ENCODE measurements at places on chromosomes 11 and 22.

DNA sequence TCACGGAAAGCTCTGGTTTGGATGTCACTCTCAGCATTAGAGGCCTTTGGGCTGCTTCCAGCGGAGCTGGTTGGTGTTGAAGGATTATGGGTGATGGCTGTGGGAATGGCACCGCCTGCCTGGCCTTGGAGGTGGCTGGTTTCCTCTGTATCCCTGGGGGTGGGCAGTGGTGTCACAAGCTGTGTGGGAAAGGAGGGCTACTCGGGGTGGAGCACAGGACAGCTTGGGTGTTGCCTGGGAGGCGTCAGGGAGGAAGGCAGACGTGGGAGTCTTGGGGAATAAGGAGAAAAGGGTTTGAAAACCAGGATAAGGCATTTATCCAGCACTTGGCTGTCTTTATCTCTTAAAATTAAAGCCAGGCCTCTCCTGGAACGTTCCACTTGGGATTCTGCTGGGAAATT, 71.8 kb downstream of the ADAMTS15 start:
- peak; percentile 41 for DNase-seq

DNA sequence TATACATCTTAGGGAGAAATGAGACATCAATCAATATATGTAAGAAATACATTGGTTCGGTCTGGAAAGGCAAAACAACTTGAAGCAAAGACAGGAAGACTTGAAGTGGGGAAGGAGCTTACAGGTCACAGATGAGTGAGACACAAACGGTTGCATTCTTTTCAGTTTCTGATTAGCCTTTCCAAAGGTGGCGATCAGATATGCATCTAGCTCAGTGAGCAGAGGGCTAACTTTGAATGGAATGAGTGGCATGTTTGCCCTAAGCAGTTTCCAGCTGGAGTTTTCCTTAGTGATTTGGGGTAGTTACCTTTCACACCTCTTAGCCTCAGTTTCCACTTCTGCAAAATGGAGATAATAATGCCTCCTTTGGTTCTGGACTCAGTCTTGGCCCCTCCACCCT, 15.8 kb downstream of the LHFPL7 start:
- no peak for DNase-seq

GRCh38 chr11:119361056-119361787, 14.7 kb upstream of the MFRP start:
- peak; percentile 63 for DNase-seq

- no peak for DNase-seq
Measured at GRCh38 chr11:123742724-123743120, 1.3 kb upstream of the ZNF202 start.

- DNase-seq: peak; percentile 44
Measured at GRCh38 chr22:18968011-18968749, 32.1 kb upstream of the PRODH start.

DNA sequence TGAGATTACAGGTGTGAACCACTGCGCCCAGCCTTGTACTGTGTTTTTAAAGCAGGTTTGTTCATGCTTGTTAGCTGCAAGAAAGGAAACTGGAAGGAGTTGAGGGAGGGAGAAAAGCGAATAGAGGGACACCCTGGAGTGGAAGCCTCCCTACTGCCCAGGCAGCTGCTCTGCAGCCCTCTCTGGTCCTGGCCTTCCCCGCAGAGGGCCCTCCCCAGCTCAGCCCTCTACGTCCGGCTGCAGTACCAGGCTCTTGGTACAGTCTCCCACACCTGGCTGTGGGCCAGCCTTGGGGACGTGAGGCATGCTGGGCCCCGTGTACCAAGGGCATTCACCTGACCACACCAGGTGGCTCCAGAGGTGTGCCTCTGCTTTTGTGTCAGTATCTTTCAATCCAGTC, 70.8 kb downstream of the MED15 start:
- DNase-seq: no peak

DNA sequence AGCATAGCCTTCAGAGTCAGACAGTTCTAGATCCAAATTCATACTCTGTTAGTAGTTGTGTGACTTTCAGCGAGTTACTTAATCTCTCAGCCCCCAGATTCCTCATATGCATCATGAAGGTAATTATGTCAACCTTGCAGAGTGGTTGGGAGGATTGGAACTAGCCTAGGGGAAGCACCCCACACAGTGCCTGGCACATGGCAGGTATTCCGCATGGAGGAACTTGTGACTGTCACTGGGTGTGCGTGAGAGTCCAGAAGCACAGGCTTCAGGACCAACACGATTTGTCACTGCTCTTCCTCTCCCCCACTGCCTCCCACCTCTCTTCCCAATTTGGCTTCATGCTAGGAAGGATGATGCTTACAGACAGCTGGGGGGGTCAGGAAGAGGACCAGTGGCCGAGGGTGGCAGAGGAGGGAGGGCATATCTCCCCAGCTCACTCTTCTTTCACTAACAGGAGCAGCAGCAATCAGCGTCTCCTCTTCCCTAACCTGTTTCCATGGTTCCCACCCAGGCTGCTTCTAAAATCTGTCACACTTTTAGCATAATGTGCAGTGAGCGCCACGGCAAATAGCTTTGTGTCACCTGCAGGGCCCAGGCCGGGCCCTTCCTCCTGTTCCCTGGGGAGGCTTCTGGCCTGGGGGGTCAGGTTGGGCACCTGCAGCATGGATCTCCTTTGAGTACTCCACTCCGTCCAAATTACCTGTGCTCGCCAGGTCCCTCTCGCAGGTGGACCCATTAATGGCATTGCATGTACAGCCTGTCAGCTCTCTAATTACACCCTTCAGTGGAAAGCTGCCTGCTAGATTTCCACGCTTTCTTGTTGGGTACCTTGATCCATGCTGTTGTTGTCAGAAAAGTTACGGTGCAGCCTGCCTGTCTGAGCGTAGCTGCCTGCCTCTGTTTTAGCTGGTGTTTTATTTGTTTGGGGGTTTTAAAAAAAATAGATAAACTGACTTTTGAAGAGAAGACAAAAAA, 400.4 kb downstream of the NXPE2 start:
- no peak for DNase-seq

DNA sequence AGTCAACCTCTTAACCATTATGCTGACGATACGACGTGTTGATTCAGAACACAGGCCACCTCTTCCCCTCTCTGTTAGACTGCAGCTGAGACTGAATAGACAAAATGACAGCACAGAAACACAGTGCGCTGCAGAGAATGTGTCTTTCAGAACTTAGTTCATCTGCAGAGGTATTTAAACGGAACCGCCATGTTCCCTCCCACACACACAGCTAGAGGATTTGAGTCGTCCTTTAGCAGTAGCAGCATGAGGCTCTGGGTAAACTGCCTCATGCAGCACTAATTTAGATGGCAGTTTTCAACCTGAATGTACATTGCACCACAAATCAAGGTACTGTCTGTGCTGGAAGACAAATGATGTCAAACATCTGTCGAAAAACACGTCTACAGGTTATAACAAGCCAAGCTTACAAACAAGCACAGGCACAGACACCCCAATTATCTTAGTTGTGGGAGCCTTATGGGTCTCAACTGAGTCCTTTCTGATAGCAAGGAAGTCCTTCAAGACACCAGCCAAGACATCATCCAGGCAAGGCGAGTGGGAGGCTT, 76.6 kb upstream of the LRRC4C start:
- no peak for DNase-seq

DNA sequence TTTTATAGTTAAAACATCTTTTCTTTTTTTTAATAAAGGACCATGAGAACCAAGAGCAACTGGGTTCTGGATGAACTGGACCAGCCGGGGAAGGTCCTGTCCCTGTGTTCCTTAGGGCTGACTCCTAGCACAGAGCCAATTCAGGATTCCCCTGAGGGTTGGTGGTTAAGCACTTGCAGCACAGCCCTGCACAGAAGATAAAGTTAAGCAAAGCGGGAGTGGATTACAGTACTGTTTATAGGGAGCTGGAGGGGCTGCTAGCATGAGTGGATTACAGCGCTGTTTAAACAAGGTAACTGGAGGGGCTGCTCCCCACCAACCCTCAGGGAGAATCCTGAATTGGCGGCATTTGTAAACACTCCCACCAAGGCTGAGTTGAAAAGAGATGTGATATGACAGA, 90.6 kb downstream of the CELSR1 start:
- DNase-seq: no peak

GRCh38 chr11:35407041-35407440, 12.3 kb downstream of the SLC1A2 start:
- DNase-seq: no peak

GRCh38 chr11:73262851-73263495, 9.2 kb upstream of the P2RY6 start:
- DNase-seq: no peak

- peak; percentile 87 for DNase-seq
Measured at GRCh38 chr22:44697423-44698141, 4.4 kb upstream of the PRR5 start.

- DNase-seq: no peak
Measured at GRCh38 chr11:112114460-112114859, 27.8 kb downstream of the SDHD start.

GRCh38 chr22:46031965-46032851, 55.2 kb upstream of the WNT7B start:
- DNase-seq: peak; percentile 12

DNA sequence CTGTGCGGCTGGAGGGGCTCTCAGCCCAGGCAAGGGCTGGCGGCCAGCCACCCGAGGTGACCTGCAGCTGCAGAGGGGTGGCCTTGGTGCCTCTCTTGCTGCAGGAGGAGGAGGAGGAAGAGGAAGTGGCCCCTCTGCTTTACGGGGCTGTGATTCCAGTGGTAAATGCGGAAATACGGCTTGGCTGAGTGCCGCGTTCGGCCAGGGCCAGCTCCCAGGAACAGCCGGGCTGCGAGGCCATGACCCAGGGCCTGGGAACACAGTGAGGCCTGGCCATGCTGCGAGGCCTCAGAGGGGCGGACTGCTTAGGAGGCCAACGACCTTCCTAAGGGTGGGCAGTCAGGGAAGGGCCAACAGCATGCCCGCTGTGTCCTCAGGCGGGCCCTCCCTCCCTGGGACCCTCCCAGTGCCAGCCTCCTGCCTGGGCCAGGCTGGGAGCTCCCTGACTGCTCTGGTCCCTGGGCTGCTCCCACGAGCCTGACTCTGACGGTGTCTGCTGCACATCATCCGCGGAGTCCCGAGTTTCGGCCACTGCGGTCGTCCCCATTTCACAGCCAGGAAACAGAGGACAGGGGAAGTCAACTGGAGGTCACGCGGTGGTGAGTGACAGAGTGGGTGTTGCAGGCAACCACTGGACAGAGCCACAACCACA, 20.8 kb upstream of the PPARA start:
- peak; percentile 57 for DNase-seq

- no peak for DNase-seq
Measured at GRCh38 chr11:15858881-15859280, 497.5 kb downstream of the SOX6 start.

DNA sequence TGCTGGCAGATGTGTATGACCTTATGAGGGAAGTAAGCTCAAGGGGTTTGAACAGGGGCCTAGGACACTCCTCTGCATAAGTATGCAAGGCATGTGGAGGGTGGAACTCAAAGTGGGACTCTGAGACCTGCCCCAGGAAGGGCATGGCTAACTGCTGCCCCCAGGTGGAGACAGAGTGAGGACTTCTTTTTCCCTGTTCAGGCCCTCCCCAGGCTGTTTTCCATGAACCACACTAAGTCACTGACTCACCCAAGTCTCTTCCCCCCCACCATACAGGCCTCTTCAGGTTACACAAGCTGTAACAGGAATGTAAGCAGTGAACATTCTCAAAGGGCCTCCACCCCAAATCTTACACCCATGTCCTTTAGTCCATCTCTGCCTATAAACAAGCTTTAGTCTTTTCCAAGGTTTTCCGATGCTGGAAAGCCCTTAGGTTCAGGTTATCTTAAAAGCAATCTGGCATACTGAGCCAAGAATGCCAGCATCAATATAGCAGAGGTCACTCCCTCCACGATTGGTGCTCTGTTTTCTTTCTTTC, 13.1 kb downstream of the EEF1G start:
- peak; percentile 86 for DNase-seq

GRCh38 chr11:13364388-13364787, 86.8 kb downstream of the BMAL1 start:
- DNase-seq: no peak

GRCh38 chr11:20109731-20110445, 50.4 kb downstream of the DBX1 start:
- no peak for DNase-seq

GRCh38 chr11:75293903-75294302, 53.3 kb downstream of the TPBGL start:
- DNase-seq: no peak

DNA sequence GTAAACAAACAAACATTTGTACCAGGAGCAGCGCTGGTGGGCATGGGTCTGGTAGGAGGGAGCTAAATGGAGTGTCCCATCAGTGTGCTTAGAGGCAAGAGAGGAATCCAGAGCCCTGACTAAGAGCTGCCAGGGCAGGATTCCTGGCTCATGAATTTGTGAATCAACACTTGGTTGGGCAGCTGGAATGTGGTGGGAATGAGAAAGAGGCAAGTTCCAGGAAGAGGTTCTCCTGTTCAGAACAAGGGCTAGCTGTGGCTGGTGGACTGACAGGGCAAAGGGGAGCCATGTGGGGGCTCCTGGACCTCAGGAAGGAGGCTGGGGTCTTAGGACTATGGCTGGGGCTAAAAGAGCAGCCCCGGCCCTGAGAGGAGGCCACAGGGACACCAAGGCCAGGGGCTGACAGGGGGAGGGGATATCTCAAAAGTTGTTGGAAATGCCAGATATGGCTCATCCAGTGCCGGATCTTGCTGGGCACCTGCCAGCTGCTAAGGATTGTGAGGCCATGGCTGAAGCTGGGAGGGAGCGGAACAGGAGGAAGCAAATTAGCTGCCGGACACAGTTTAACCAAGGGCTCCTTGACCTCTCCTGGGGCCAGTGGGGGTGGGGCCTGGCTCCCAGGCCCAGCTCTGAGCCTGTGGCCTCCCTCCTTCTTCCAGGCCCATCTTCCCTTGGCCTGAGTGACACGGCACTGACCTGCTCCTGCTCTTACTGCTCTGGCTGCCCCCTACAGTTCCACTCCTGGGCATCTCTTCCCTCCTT, 14.6 kb upstream of the P2RY6 start:
- no peak for DNase-seq

DNA sequence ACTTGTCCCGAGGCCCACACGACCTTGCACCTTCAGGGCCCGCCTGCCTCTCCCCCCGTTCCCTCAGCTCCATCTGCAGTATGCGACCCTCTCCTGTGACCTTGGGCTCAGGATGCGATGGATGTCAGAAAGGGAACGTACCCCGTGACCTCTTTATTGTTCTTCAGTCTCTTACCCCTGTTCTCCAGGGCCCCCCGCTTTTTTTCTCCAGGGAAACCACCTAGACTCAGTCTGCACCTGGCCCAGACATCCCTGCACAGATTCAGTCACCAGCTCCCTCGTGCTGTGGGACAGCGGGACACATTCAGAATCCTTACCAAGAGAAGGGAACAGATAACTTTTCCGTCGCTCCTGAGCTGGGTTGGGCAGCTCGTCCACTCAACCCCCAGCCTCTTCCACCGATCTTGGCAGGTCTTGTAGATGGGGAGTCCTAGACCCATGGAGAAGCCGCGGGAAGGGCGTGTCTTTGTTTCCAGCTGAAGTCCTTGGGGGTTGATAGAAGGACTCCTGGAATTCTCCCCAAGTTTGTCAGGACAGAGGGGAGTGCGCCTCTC, 1.4 kb upstream of the PHOX2A start:
- DNase-seq: no peak

- DNase-seq: no peak
Measured at GRCh38 chr11:48184452-48184851, 32.2 kb upstream of the OR4B1 start.

DNA sequence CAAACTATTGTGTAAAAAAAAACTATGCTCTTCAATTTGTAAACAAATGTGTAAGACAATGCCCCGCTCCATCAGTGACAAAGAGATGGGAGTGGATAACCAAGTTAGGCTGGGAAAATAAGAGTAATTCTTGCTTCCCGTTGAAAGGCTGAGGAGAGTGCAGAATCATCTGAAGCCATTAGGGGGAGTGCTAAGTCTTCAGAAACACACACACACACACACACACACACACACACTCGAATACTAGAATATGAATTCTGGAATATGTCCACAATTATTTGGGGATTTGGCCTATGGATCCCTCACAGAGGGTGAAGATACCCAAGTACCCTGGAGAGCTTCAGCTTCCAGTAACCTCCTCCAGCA, 27.8 kb upstream of the ROBO3 start:
- DNase-seq: peak; percentile 46
